ENCODE measurements at places on chromosomes 12 and 14.

- DNase-seq, result peak; percentile 60
These were observed 201.9 kb upstream of the FOXN3 start for GRCh38 chr14:89618811-89619551.

- DNase-seq, result no peak
These were observed 273.9 kb upstream of the RTL1 start for GRCh38 chr14:101177301-101177971.

DNA sequence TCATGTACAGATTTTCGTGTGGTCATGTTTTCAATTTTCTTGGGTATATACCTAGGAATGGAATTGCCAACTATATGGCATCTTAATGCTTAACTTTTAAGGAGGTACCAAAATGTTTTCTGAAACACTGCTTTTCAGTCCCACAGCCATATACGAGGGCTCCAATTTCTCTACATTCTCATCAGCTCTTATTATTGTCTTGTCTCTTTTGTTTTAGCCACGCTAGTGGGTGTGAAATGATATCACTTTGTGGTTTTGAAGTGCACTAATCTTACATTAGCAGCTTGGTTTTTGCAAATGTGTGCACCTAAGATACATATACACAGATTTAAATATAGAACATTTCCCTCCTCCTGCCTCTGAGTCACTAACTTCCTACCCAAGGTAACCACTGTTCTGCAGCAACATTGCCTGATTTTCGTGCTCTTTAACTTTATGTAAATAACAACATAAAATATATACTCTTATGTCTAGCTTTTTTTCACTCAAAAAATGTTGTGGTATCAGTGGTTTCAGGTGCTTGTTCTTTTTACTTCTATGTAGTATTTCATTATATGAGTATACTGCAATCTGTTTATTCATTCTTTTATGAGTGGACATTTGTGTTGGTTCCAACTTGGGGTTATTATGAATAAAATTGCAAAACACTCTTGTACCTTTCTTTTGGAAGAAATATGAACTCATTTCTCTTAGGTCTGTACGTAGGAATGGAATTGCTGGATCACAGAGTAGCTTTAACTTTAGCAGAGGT, 73.1 kb downstream of the ZFP36L1 start:
- DNase-seq, result no peak

- no peak for DNase-seq
These were observed 21.9 kb downstream of the OR6J1 start for GRCh38 chr14:22622255-22622654.

DNA sequence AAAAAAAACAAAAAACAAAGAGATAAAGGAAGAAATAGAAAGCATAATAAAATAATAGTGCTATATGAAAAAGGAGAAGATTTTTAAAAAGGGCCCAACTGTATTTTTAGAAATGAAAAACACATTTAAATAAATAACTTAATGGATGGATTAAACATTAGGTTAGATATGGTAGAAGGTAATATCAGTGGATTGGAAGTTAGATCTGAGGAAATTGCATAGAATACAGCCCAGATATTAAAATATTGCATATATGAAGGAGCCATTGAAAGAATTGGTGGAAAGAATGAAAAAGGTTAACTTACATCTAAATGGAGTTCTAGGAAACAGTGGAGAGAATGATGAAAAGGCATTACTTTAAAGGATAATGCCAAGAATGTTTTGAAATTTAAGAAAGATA, 27.8 kb downstream of the CACNA1C start:
- DNase-seq, result no peak

GRCh38 chr12:76441016-76441415, 92.8 kb upstream of the BBS10 start:
- no peak for DNase-seq

GRCh38 chr14:24829862-24830261, 195.9 kb upstream of the GZMB start:
- no peak for DNase-seq

GRCh38 chr12:76080017-76080728, 4.3 kb downstream of the NAP1L1 start:
- no peak for DNase-seq

Measured in activated naive CD4-positive, alpha-beta T cell treated with anti-CD3 and anti-CD28 coated beads for 36 hours (primary cell).